ENCODE measurements at places on chromosomes 1 and 21.
A peak's percentile ranks its signal among the peaks of the same experiment; 100 is the strongest.

GRCh38 chr21:45169001-45169400 is 94.6 kb downstream of the ADARB1 start:
- no peak for DNase-seq

DNA sequence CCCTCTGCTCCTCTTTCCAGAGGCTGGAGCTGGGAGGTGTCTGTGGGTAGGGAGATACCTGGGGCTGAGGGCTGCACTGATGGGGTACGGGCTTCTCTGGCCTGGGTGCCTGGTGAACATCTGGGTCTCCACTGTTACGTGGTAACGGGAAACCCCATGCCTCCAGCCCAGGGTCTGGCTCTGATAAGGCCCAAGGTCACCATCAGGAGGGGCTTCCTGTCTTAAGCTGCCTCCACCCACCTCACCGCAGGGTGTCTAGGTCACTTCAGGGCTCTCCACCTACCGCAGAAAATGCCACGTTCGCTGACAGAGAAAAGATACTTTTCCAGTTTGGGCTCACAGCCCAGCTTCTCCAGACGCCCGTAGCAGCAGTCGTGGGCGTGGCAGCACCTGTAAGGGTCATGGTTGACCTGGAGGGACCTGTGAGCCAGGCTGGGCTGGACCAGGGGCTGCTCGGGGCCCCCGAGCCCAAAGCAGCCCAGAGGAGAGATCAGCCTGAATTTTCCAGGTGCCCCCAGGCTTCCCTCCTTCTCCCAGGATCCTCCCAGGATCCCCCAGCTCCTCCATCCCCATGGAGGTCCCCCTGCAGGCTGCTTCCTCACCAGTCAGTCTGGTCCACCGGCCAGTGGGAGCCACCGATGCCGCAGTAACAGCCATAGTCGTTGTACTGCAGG is 1.3 kb downstream of the PLA2G2E start:
- DNase-seq: no peak

DNA sequence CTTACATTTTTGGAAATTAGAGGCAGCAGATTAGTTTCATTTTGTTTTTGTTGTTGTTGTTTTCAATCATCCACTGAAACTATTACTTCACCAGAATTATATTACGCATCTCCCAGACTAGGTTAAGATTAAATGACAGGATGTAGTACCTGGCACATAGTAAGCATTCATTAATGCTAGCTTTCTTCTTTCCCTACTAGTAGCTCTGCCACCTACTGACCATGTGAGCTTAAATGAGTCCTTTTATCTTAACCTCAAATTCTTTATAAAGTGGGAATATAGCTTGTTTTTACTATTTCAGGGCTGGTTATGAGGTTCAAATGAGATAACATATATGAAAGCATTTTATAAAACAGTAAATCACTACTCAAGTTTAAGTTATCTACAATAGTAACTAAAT is 10.2 kb upstream of the ASPM start:
- no peak for DNase-seq

- DNase-seq: no peak
These were observed 43.5 kb upstream of the SDC3 start for GRCh38 chr1:30952098-30952497.

GRCh38 chr1:17564458-17565393 is 25.2 kb downstream of the ARHGEF10L start:
- no peak for DNase-seq

DNA sequence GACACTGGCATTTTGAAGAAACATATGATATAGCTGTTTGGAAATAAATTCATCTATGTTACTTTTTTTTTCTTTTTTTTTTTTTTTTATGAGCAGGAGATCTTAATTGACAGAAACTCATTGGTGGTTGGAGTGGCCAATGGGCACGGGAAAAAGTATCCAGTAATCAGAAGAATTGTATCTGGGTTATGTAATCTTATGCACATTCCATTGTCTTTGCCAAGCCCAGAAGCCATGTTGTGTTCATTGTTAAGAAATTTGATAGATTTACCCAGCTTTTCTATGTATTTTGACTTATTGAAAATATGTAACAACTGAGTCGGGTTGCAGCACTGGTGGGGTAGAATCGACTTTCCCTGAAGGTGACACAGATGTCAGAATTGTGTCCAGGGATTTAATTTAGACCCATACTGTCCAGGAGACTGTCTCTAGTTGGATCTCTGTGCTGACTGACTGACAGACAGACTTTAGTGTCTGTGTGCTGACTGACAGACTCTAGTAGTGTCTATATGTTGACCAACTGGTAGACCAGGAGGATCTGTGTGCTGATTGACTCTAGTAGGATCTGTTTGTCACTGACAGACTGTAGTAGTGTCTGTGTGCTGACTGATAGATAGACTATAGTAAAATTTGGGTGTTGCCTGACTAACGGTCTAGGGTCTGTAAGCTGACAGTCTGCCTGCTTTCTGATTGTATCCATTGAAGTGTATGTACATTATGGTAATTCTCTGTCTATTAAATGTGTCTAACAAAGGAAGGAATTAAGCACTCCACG is 12.3 kb upstream of the C4BPB start:
- DNase-seq: peak; percentile 18
